WERI-Rb-1 (cell line): ENCODE measurements at places on chromosomes 3 and 15.

- no peak for DNase-seq
Observed at GRCh38 chr15:56019060-56019793, 25.8 kb upstream of the NEDD4 start.

DNA sequence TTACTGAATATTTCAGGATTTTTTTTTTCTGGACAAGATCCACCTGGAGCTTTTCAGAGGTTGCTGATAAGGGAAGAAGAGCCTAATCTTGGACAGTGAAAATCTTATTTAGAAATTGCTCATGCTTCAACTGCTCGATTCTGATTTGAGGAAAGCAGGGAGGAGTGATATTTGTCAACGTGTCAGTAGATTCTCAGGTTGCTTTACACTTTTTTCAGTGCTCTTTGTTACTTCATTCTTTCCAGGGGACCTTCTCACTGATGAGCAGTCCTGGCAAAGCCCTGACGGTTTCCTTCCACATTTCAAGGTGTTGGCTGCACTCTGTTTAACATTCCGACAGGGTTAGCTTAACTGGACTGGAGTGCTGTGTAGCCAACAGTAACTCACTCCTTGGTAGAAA, 24.1 kb upstream of the RARB start:
- no peak for DNase-seq

DNA sequence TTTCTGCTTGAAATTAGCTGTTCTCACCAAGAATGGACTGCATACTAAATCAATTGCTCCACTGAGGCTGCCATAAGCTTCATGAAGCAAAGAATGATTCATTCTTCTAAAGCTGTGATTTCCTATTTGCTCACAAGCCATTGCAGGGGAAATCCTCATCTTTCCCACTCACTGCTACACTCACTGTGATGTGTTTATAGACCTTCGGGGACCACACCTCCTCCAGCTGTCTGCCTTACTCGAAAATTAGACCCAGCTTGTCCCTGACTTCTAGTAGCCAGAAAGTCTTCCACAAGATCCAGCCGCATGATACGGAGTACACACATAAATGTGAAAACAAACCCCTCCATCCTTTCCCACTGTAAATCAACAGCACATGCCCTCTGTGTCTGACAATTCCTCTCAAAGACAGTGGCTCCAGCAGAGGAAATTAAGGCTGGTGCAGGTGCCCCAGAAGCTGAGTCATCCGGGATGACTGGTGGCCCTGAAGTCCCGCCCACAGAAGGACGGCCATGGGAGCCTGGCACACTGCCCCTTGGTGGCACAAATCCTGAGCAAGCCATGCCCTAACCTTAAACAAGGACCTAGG, 172.0 kb downstream of the STT3B start:
- DNase-seq = no peak

DNA sequence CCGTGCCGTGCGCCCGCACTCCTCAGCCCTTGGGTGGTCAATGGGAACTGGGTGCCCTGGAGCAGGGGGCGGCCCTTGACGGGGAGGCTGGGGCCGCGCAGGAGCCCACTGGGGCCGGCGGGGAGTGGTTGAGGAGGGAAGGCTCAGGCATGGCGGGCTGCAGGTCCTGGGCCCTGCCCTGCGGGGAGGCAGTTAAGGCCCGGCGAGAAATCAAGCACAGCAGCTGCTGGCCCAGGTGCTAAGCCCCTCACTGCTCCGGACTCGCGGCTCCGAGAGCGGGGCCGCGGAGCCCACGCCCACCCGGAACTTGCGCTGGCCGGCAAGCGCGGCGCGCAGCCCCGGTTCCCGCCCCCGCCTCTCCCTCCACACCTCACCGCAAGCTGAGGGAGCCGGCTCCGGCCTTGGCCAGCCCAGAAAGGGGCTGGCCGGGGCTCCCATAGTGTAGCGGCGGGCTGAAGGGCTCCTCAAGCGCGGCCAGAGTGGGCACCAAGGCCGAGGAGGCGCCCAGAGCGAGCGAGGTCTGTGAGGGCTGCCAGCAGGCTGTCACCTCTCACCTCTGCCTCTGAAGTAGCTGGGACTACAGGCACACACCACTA, 7.8 kb downstream of the GP9 start:
- no peak for DNase-seq

- DNase-seq = no peak
Observed at GRCh38 chr3:152147748-152148147, 121.0 kb upstream of the MBNL1 start.
